ENCODE measurements at places on chromosomes 4 and X.

GRCh38 chrX:130415201-130415600 is 13.4 kb downstream of the RBMX2 start:
- DNase-seq = peak; percentile 0

DNA sequence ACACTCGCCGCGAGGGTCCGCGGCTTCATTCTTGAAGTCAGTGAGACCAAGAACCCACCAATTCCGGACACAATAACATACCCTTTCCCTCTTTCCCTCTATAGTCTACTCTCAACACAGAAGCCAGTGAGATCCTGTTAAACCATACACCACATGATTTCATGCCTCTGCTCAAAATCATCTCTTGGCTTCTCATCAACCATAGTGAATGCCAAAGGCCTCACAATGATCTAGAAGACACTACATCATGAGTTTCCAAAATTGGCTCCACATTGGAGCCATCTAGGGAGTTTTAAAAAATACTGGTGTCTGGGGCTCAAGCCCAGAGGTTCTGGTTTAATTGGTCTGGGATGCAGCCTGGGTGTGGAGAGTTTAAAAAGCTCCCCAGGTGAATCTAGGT is 124.5 kb downstream of the EFNB1 start:
- no peak for DNase-seq

GRCh38 chr4:112119353-112119783 is 25.9 kb upstream of the FAM241A start:
- DNase-seq = no peak

DNA sequence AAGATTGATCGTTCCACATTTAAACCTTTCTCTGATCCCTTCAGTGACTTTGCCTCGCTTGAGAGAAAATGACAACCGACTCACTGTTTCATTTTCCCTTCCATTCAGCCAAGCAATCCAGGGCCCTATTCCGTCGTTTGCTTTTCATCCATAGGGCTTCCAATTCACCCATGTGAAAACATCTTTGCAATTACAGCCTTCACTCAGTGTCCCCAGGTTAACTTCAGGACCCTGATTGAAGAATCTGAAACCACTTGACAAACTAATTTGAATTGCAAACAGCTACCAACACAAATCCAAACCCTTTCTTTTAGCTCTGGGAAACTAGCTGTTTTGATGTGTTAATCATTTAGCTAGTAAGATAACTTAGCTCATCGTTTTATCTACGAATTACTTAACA is 120.2 kb upstream of the FAM9C start:
- no peak for DNase-seq

DNA sequence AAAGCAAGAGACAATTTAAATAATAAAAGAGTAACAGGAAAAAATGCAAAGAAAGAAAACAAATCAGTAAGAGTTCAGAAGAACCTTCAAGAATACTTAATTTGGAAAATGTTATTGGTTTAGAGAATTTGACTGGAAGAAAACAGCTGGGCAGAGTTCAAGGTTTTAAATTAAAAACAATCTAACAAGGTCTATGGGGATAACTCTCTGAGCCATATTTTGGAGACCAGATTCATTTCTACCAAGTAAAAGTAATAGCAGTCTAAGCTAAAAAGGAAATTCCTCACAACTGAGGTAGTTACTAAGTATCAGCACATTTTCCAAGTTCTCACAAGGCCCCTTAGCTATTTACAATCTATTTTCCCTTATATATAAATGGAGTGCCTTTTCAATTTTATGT is 82.4 kb upstream of the TFDP3 start:
- no peak for DNase-seq

GRCh38 chr4:85402371-85402770 is 72.6 kb upstream of the ARHGAP24 start:
- no peak for DNase-seq

All from CD4-positive, alpha-beta T cell treated with Interleukin-4 for 4 hours (primary cell).